ENCODE measurements at places on chromosomes 6 and 20. TPM values are rescaled to one million over a fixed set of nuclear protein-coding genes. Genes with fewer than 3 reads are reported as not detected.

- H3K27ac ChIP-seq: no peak overlapping the region
- no peaks in the 10 kb centered on the region for H3K36me3 ChIP-seq
- no peaks in the 10 kb centered on the region for H3K4me1 ChIP-seq
- no peak overlapping the region for H3K4me3 ChIP-seq
These were observed 20.7 kb upstream of the PHACTR3 start for GRCh38 chr20:59583428-59584277.

- no peaks in the 10 kb centered on the region for H3K27me3 ChIP-seq
- H3K4me3 ChIP-seq: no peak overlapping the region
- H3K27ac ChIP-seq: no peak overlapping the region
- H3K36me3 ChIP-seq: no peaks in the 10 kb centered on the region
- DNase-seq: no peak
- H3K4me1 ChIP-seq: no peaks in the 10 kb centered on the region
These were observed 1574.9 kb downstream of the HACE1 start for GRCh38 chr6:103284835-103285234.

DNA sequence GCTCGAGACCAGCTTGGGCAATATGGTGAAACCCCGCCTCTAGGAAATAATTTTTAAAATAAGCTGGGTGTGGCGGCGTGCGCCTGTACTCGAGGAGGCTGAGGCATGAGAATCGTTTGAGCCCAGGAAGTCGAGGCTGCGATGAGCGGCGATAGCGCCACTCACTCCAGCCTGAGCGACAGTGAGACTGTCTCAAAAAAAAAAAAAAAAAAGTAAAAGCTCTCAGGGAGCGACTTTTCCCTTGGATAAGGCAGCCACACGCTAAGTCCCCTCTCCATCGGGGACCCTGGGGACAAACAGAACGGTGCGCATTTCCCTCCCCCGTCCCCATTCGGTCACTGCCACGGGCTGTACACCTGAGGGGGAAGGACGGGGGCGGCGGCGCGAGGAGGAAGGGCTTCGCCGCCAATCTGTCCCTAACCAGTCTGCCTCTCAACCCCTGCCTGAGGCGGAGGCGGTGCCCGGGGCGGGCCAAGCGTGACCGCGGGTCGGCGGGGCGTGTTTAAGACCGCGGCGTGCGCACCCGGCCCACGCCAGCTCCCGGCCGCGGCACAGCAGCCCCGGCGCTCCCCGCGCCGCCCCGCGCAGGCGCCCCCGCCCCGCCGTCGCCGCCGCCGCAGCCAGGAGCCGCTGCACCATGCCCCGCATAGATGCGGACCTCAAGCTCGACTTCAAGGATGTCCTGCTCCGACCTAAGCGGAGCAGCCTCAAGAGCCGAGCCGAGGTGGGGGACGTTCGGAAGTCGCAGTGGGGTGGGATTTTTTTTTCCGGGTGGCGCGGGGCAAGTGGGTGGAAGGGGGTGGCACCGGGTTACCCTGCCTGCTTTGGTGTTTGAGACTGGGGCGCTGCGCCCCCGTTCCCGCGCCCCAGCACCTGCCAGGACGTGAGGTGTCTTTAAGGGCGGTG, at the start of gene GMPR:
TSS of gene GMPR (plus strand) at position 531 of the 906 bp plus-strand sequence. CDS start at position 638, 107 bp downstream.
- no peaks in the 10 kb centered on the region for H3K27me3 ChIP-seq
- DNase-seq: peak; percentile 91
- H3K36me3 ChIP-seq: no peaks in the 10 kb centered on the region
- peak within 1 kb of the TSS; percentile 89 for H3K27ac ChIP-seq
- no peaks in the 10 kb centered on the region for H3K4me1 ChIP-seq
- peak within 1 kb of the TSS; percentile 79 for H3K4me3 ChIP-seq

DNA sequence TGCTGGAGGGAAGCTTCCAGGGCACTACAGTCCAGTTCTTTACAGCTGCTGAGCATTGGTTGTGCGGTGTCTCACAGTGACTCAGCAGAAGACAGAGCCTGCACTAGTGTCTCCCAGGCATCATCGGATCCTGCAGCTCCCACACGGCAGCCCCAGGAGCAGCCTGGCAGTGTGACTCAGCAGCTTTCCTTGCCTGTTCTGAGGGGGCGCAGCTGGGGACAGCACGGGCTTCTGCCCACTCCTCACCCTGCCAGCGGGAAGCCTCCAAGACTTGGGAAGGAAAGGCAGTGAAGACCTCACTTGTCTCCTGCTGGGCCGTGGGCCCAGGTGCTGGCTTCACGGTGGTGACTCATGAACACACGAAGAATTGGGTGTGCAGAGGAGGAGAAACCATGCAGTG, 165.4 kb downstream of the SYNDIG1 start:
- no peak overlapping the region for H3K4me3 ChIP-seq
- H3K27ac ChIP-seq: no peak overlapping the region
- H3K27me3 ChIP-seq: no peaks in the 10 kb centered on the region

ABHD16B gene
- total RNA-seq: not detected

PRPF6 gene
- 59.1 TPM for total RNA-seq

- H3K36me3 ChIP-seq: no peaks in the 10 kb centered on the region
- H3K4me3 ChIP-seq: no peak overlapping the region
- H3K27ac ChIP-seq: no peak overlapping the region
- H3K4me1 ChIP-seq: no peaks in the 10 kb centered on the region
These were observed 105.8 kb downstream of the QRSL1 start for GRCh38 chr6:106735136-106735633.

DNA sequence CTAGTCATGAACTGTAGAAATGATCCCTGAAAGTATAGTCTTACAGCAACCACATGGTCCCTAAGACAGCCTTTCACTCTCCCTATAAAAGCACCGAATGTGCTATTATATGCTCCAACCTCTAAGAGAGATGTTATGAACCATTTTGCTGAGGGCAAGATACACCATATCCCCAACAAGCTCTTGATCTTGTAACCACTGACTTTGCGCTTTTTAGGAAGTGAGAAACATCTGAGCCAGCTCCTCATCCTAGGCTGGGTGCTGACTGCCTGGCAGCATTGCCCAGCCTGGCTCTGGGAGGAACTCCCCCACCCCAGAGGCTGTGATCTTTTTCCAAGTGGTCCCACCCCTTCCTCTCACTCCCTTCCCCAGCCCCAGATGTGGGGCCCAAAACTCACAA, 3.1 kb upstream of the EMILIN3 start:
- no peak overlapping the region for H3K4me3 ChIP-seq
- no peak overlapping the region for H3K27ac ChIP-seq
- no peaks in the 10 kb centered on the region for H3K27me3 ChIP-seq
- H3K36me3 ChIP-seq: no peaks in the 10 kb centered on the region
- no peak for DNase-seq

LY6G5C gene
- 1.2 TPM for total RNA-seq

All from aorta (tissue), 5 donors.